ENCODE measurements at places on chromosomes 7 and 10.

DNA sequence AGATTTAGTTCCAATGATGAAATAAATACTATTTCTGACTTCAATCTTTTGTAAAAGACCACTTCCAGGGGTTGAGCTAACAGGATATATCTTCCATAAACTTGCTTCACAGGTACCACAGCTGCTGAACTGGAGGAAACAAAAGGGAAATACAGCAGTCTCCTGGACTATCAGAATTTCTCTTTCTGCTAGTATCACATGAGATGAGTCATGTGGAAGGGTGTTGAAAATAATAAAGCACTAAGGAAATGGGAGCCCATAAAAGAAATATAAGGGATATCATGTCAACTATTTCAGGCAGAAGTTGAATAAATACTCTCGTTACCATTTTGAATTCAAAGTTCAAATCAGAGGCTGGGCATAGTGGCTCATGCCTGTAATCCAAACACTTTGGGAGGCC lies 250.3 kb upstream of the NFE2L3 start:
- DNase-seq = no peak

DNA sequence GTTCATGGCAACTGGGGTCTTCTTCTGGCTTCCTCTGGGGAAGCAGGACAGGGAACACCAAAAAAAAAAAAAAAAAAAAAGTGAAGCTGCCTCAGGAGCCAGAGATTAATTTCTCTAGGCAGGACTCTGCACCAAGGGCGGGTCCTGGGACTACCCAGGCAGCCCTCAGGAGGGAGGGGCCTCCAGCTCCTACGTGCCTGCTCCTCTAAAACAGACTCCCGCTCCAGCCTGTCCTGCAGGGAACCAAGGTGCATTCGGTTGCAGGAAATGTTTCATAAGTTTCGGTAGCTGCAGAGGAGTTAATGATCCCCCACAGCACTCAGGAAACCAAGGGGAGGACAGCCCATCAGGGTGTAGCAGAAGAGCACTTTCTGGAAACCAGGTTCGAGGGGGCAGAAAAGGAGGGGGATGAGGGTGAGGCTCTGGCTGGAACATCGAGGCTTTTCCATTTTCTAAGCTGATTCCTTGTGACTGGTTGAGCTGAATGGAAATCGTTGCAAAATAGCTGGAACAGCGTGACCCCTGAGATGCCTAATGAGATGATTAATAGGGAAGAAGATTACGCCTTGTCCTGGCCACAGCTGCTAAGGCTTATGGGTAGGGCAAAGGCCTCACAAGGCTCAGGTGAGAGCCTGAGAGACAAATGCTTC lies 84.2 kb downstream of the STRA8 start:
- no peak for DNase-seq

DNA sequence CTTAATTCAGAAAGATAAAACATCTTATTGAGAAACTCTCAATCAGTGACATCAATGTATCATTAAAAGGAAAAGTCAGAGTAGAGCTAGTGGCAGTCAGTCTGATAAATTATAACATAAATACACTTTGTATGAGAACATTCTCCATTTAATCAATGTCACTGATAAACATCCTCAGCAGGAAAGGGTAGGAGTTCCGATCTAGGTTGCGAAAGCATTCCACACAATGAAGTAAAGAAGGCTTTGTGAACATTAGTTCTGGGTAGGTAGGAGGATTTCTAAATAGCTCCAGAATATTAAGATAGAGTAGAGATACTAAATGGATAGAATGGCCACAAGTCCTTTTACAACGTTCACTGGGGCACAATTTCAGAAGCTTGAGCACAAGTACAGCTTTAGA lies 179.7 kb upstream of the MALRD1 start:
- DNase-seq = no peak

DNA sequence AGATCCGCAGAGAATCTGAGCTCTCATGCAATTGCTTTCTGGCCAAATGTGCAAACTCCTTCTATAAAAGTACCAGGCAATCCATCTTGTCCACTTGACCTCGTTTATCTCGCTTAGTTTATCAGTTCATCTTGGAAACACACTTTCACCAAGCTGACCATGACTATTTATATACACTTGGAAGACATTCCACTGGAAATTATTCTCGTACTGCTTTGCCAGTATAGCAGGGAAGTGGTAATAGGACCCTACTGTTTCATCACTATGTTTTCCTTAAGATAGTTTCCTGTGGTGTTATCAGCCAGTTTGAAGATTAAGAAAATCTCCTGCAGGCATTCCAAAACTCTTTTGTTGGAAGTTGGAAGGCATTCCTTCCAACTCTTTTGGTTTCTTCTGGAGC lies 115.3 kb upstream of the FAM171A1 start:
- no peak for DNase-seq

DNA sequence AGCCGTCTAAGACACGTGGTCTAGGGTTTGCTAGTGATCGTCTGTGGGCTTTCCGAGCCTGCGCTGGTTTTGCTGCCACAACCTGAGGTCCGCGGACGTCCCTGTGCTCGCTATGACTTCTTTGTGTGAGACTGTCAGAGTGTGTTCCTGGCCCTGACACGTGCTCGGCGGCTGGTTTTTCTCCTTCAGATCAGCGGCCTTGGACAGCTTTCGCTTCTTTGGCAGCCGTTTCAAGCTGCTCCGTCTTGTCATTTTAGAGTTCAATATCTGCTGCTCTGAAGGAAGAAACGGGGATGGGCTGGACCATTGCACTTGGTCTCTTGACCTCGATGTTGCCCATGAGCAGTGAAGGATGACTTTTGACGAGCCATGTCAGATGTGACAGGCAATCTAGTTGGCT lies 147.3 kb downstream of the MGMT start:
- DNase-seq = no peak

DNA sequence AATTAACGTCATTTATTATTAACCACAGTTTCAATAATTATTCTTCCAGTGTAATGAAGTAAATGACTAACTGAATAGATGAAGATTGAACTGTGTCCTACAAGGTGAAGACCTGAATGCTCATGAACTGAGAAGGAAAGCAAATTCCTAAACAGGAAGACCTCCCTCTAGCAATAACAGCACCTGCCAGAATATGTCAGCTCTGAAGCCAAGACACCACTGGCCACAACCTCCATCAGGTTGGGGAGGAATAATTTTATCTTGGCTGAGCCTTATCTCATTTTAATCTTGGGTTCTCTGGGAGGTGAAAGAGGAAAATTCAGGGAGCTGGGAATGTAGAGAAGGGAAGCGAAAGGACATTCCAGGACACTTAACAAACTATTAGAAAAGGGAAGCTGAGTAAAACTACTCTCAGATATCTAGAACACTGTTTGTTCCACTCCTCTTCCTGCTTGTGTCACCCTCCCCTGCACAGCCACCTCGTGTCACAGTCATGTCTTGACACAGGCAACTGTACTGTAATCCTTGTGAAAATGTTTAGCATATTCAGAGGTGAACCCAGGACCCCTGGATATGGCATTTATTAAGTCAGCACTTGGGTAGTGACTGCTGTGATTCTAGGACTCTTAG lies 4.6 kb upstream of the SLC13A1 start:
- no peak for DNase-seq

DNA sequence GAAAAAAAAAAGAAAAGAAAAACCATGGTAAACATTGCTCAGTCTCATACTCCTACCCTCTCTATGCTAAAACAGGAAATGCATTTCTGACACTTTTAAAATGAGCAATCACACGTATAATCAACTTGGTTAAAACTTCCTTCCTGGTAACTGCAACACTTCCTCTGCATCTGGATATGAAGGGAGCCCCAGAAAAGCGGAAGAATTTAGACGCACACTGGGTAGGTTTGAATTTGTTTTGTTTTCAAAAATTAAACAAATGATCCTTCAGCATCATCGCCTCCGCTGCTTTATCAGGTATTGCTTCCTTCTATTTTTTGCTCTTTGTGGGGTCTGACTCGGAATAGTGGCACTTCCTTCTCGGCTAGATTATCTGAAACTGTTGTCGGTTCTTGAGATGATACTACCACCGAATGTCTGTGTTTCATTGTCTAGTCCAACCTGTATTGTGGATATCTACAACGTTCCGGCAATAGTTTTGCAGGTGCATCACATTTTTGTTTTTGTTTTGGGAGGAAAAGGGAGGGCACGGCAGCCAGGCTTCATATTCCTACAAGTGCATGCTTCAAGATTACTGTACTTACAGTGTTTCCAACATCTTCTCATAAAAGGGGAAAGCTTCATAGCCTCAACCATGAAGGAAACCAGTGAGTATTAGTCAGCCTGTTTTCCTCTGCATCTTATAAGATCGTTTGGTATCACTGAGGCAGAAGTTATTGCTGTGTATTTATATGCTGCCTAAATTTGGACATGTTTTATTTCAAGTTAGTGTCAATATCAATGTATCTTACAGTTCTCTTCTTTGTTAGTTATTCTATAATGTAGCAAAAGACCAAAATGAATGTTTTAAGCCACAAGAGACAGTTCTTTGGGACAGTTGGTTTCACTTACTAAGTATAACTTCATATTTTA lies at the start of gene PIK3CG:
Gene PIK3CG (plus strand): TSS at position 153 of the 912 bp plus-strand sequence. CDS start 2,280 bp downstream, outside the sequence.
- DNase-seq = no peak

DNA sequence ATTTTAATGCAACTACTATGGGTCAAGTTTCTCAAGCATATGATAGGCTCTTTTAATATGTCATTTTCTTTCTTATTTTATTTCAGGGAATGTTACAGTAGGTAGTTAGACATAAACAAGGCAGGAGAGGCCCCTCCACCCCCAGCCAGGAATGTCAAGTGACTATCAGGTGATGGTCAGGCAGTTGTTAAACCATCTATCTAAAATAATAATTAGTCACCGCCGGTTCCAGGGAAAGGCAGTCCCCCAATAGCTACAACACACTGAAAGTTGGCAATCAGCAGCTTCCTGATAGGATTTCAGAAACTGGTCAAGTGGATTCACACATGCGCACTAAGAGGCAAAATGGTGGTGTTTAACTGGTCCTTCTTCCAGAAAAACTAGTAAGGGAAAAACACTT lies 9.3 kb downstream of the OLAH start:
- DNase-seq = no peak

- DNase-seq = no peak
Observed at GRCh38 chr7:29090836-29091601, 55.3 kb downstream of the CPVL start.

DNA sequence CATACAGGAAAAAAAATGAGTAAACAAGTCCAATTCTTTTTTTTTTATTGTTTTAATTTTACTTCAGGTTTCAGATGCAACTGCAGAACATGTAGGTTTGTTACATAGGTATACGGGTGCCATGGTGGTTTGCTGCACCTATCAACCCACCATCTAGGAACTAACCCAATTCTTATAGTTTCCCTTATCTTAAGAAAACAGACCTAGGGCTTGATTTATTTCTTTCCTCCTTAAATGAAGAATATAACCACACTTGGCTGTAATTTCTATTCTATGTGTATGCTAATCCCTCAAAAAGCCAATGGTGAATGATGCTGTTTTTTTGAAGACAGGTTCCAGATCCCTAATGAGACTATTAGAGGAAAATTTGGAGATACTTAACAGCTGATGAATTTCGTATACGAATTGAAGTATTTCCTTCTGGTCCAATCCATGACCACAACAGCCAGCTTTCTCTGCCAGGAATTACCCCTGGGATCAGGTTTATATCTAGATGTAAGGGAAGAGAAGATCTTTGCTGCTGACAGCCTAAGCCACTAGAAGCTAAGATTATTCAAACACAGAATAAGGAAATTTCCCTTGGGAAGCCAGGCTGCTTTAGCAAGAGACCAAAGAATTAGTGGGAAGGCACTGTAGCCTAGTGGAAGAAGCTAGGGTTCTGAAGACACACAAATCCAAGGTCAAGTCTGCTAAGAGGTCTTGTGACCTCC lies 115.8 kb downstream of the INHBA start:
- no peak for DNase-seq

DNA sequence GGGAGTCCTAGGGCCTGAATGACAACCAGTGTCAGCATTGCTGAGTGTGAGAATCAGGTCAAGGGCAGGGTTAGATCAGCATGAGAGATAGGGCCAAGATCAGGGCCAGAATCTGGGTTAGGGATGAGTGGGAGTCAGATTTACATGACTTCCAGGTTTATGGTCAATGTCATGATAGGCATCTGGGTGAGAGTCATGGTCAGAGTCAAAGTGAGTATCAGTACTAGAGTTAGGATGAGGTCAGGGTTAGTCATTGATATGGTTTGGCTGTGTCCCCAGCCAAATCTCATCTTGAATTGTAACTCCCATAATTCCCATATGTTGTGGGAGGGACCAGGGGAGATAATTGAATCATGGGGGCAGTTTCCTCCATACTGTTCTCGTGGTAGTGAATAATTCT lies 12.3 kb downstream of the MRPS24 start:
- DNase-seq = no peak

DNA sequence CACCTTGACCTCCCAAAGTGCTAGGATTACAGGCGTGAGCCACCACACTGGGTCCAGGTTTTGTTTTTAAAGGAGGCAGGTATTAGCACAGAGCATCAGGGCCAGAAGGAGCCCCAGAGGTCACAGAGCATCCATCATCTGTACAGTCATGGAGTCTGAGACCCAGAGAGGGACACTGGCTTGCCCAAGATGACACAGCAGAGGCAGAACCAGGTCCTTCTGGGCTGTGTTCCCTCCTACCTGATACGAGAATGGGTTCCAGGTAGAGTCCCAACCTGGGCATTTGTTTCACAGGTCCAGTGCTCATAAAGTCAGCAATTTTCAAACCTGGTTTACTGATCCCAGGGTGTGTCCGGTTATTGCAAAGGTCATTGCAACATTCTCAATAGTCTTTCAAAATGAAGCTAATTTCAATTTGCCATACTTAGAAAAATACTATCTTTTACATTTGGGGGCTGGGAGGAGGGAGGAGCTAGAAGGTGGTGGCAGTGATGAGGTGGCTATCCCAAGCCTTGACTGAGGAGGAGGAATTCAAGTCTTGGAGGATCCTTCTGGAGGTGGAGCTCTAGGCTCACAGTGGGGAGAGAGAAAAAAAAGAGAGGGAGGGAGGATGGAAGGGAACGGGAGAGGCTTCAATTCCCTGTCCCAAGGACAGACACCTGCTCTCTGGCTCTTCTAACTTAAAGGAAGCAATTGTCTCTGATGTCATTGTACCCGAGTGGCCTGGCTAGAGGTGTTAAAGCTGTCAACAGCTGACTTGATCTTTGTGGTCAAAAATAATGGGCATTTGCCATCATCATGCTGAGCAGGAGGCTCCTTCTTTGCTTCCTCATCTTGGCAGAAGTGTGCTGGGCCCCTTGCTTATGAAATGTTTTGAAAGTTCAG lies 8.1 kb downstream of the MXI1 start:
- no peak for DNase-seq

DNA sequence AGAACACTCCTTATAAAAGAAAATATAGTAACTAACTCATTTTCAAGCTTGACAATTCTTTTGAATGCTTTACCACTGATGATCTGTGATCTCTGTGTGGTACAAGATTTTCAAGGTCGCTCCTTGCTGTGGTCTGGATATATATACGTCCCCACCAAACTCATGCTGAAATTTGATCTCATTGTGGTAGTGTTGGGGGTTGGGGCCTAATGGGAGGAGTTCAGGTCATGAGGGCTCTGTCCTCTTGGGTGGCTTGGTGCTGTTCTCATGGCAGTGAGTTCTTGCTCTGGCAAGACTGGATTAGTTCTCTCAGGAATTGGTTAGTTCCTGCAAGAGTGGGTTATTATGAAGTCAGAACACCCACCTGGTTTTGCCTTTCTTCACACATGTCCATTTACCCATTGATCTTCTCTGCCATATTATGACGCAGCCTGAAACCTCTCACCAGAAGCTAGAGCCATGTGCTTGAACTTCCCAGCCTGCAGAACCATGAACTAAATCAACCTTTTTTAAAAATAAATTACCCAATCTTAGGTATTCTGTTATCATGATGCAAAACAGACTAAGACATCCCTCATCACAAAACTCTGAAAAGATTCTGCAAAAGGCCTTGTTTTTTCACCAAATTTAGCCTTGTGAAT lies 8.3 kb upstream of the EDRF1 start:
- DNase-seq = no peak

Data from naive thymus-derived CD8-positive, alpha-beta T cell (primary cell).